ENCODE measurements at places on chromosomes 11 and 22. TPM values are rescaled to one million over a fixed set of nuclear protein-coding genes. Genes with fewer than 3 reads are reported as not detected.

Gene YDJC
- total RNA-seq: 9.4 TPM

Gene BDNF
- 2.8 TPM for total RNA-seq

Gene KCNE3
- total RNA-seq: 0.94 TPM

Gene RHBDD3
- 26.3 TPM for total RNA-seq

Gene GAB2
- 34.1 TPM for total RNA-seq

Gene CYP2D6
- 7.2 TPM for total RNA-seq

Gene MS4A12
- total RNA-seq: not detected

Gene GAL
- not detected for total RNA-seq

Gene CYTH4
- 1.3 TPM for total RNA-seq

Gene SLC29A2
- total RNA-seq: 4.4 TPM

Gene FAT3
- total RNA-seq: 291 TPM

Gene FAM180B
- not detected for total RNA-seq

Gene RCOR2
- 16.0 TPM for total RNA-seq

Gene FOSL1
- total RNA-seq: not detected

Gene MS4A15
- not detected for total RNA-seq

Gene MS4A14
- total RNA-seq: not detected

Gene IRAG1
- 0.63 TPM for total RNA-seq

Gene KRTAP5-5
- total RNA-seq: not detected

Gene C11orf52
- not detected for total RNA-seq

Gene IGSF9B
- total RNA-seq: 13.8 TPM

Gene PLET1
- not detected for total RNA-seq

Gene CEND1
- 11.3 TPM for total RNA-seq

Gene ZNF280B
- 5.0 TPM for total RNA-seq

Gene KCNJ1
- total RNA-seq: not detected

Gene OR52I2
- total RNA-seq: not detected

Gene TIGD3
- 3.8 TPM for total RNA-seq

Gene HEPHL1
- not detected for total RNA-seq

Gene BTBD18
- not detected for total RNA-seq

Gene PARVA
- 5.0 TPM for total RNA-seq

Gene DGAT2
- 2.8 TPM for total RNA-seq

Gene MS4A6A
- 1.6 TPM for total RNA-seq

Gene HBB
- total RNA-seq: 141 TPM

Gene NAA40
- 26.6 TPM for total RNA-seq

Gene SEPTIN3
- total RNA-seq: 227 TPM

Gene MFRP
- total RNA-seq: not detected

Gene VSIG2
- not detected for total RNA-seq

Gene OR6T1
- total RNA-seq: not detected

Gene NRXN2
- total RNA-seq: 315 TPM

Gene OR51E2
- total RNA-seq: not detected

Gene LRRC55
- total RNA-seq: 35.4 TPM

Gene SLC37A2
- total RNA-seq: 1.9 TPM

Data from parietal lobe (tissue), 2 donors.